COLO829 (cell line): ENCODE measurements at places on chromosomes 1 and 21.

- DNase-seq: peak; percentile 51
Measured at GRCh38 chr1:215845234-215845891, 278.3 kb downstream of the KCTD3 start.

DNA sequence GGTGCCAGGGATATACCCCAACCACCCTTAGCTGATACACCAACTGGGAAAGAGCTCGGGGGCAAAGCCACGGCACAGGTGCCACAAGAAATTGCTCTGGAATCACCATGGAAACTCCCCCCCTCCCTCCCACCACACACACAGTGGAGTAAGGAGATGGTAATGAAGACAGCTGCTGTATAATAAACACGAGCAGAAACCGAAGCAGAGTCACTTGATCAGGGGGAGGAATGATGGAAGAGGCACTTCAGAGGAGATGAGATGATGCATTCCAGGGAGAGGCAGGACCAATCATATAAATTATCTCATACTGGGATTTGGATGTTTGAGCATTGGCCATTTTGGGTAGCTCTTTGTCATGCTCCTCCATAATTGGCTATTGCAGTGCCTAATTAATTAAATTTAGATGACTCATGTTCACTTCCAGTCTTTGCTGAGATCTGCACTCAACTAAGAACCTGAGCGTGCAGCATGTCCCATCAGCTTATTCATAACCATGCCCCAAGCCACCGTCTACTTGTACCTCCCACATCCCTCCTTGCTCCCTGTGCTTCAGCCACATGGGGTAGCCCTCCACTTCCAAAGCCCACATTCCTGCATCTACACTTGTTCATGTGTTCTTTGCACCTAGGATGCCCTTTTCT lies 189.5 kb downstream of the ZSCAN20 start:
- DNase-seq: no peak

DNA sequence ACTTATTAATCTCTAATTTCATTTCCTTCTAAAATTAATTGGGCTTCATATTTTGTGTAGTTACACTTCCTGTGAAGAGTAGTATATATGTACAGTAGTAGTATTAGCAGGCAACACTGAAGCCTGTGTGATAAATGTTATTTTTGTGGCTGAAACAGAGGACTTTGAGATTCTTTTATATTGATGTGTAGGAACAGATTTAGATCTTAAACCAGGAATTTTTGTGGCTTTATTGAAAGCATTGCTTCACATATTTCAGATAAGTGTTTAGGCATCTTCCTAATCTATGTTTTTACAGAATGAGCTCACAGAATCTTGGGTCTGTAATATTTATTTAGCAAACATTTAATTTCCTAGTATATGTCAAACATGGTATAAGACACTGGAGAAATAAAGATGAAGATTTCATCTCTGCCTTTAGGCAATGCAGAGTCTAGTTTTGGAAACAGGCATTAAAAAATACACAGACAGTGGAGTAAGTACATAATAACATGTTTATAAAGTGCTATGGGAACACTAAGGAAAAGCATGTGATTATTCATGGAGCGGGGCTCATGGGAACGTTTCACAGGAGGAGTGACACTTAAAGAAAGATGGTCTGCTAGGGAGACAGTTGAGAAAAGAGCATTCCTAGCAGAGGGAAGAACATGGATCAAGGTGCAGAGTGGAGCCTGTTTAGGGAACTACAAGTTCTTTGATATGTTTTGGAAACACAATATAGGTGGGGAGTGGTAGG lies 52.7 kb downstream of the MIGA1 start:
- DNase-seq: peak; percentile 13

DNA sequence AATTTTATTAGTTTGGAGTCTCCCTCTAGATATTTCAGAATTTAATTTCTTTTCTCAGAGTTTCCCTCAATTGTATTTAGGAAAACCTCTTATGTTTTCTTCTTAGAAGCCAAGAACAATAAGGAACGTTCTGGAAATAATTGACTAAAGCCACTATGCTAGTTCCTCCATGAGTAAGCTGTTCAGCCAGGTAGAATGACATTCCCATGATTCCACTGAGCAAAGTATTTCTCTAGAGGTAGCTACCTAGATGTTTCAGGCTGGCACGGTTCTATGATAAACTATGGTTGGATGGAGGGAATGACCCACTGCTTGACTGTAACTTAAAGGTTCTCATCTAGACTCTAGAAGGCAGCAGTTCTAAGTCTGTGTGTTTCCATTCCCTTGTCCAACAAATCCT lies 62.4 kb downstream of the CLDN17 start:
- DNase-seq: no peak

DNA sequence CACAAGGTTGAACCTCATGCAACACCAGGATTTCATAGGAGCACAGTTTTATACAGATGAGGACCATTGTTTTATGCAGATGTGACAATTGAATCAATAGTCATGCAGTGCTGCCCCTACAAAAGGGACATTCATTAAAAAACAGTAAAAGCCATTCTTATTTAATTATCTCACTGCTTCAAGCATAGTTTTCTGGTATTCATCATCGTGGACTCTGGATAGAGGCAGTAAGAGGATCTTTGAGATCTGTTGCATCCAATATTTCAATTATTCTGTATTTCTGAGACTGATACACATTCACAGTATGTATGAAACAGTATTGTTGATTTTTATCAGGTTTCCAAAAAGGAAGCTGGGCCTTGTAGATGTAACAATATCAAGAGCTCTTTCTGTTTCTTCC lies 237.6 kb downstream of the RYR2 start:
- no peak for DNase-seq

- no peak for DNase-seq
Measured at GRCh38 chr1:171652234-171652822, at the start of gene MYOC. Gene MYOC, minus strand, starts transcription at chr1:171652688. Its CDS starts 77 bp downstream, at chr1:171652611.

GRCh38 chr1:230236301-230237008 lies 169.4 kb downstream of the GALNT2 start:
- DNase-seq: no peak

DNA sequence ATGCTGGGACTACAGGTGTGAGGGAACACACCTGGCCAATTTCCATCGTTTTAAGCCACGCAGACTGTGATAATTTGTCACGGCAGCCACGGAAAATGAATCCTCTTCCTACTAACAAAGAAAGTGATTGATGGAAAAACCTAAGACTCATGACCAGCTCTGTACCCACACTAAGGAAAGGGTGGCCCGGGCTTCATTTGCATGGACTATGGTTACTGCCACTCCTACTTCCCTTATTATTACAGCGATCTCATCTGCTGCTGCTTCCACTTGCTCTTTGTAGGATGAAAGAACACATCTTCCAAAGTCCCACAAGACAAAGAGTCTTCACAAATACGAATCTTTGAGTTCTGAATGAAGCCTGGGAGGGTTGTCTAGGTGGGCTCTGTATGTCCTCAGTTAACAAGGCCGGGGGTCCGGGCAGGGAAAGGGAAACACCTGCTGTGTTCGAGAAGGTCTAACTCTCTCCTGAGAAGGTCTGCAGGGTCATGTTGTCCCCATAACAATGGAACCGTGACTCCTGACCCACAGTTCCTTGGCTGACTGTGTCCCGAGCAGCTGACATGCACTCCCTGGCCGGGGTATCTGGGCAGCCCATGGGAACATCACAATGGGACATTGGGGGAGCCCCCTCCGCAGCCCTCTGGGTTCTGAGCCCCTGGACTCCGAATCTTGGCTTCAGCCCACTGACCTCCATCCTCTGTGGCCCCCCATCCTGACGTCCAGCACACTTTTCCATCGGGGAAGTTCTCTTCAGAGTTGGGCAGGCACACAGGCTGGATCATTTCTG lies 13.3 kb upstream of the TFF1 start:
- DNase-seq: no peak

- DNase-seq: no peak
Measured at GRCh38 chr1:165339164-165339563, 17.4 kb downstream of the LMX1A start.

DNA sequence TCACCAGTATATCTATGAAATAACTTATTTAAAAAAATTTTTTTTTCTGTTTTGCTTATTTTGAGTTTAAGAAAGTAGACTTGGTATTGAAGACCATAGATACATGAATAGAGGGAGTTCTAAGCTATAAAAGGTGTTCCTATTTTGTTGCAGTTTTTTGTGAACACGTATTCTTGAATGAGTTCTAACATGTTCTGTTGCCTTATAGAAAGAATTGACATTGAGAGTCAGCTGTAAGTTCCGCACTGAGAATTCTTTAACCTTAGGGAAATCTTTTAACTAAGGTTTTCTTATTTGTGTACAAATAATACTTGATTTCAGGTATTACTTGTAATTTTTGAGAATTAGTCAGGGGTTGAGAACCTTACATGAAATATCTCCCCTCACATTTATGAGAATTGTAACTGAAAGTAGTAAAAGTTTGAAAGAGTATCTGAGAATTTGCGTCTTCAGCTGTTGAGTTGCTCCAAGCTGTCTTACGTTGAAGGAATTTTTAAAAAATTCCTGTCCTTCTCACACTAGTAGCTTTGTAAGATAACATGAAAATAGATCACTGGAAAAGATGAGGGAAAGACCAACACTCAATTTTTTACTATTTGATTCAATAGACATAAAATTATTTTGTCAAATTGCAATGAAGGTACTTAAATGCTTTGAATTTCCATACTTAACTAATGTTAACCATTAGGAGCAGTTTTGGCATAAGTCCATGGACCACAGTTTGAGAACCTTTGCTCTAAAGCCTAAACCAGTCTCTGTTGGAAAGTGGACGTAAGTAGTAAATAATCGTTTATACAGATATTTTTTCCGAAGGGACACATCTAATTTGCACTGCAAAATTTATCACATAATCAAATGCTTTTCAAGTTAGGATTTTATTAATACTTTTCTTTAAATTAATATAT lies 3.8 kb downstream of the DR1 start:
- DNase-seq: no peak

- no peak for DNase-seq
Measured at GRCh38 chr1:43345120-43345519, 7.5 kb downstream of the MPL start.

DNA sequence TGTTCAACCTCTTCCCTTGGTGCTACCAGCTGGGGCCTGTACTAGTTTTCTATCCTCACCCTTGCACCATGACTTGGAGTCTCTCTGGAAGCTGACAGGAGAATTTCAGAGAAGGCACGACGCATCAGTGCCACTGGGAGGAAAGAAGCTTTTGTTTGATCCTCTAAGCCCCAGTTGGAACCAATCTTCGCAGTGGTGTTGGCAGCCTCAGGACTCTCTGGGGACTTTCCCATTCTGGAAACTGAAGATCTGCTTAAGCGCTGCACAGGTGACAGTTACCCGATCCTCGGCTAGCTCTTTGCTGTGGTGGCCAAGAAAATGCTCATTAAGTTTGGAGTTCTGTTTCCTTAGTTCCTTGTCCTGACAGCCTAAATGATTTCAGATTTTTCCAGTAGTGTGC lies 222.3 kb downstream of the RHOU start:
- DNase-seq: no peak

DNA sequence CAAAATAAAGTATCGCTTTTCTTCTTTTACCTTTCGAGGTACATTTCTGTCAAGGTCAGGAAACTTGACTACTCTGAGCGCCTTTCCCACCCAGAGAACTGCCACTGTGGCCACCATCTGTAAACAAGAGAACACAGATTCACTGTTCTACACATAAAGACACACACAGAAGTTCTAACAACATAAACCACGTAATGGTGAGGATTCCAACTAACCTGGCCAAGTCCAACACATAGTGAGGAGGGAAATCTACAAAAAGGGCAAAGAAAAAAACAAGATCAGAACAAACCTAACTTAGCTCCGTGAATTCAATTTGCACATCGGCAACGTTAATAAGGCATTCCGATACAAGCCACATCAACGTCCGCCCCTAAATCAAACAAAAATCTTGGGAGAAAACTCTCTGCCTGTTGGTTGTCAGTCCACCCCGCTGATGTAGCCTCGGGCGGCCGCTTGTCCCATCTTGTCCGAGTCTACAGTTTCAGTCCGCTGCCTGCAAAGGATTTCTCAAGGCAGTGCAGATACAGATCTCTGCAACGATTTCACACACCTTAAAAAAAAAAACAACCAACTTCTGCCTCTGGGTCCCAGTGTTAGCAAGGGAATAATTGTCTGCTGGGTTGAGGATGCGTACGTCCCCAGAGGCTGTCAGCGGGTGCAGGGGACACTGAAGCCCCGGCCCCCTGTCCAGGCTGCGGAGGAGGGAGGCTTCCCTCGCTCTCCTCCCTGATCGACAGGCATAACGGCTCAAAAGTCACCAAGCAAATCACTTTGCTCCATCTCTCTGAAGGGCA lies 1.0 kb downstream of the SLC35D1 start:
- peak; percentile 29 for DNase-seq

GRCh38 chr1:8458607-8459006 lies 140.7 kb downstream of the SLC45A1 start:
- no peak for DNase-seq

GRCh38 chr1:192933744-192934143 lies 124.9 kb downstream of the RGS2 start:
- DNase-seq: no peak

DNA sequence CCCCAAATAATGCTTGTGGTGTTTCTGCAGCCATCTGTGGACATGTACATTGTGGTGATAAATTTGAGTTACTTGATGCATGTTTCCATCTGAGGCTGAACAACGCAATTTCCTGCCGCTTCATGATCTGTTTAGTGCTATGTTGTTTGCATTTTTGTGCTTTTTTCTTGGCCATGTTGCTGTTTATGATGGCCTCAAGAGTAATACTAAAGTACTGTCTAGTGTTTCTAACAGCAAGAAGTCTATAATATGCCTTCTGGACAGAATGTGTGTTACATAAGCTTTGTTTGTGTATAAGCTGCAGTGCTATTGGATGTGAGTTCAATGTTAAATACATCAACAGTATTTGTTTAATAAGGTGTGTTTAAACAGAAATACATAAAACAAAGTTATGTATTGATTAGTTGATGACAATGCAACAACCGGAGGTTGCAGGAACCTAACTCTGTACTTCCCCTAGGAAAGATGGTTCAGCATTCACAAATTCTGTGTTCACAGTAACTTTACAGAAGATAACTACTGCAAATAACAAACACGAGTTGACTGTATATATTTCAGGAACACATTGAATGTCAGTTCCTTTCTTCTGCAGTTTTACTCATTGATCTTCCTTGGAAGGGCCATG lies 114.8 kb upstream of the USP24 start:
- no peak for DNase-seq

GRCh38 chr1:224058303-224058702 lies 55.6 kb upstream of the FBXO28 start:
- DNase-seq: no peak
